ENCODE measurements at places on chromosomes 4 and X.

DNA sequence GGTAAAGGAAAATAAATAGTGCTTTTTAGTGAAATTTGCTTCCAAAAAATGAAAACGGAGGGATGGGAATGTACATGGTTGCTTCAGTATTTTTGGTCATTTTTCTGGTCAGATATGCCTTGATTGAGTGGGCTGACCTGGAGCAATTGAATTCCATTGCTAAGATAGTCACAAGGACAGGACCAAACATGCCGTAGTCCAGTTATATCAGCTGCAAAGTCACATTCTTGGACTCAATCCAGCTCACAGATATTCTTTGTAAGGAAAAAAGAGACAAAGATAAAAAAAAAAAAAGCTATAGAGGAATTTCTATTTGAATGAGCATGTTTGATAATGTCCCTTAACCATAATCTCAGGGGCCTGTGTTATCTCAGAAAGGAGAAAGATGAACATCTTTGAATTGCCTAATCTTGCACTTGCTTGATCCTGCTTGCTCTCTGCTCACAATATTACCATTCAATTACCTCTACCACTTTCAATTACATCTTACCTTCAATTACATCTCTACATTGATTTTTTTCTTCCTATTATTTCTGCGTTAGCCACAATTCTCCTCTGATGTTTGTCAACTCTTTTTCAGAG lies 75.4 kb upstream of the PACRGL start:
- DNase-seq = no peak

DNA sequence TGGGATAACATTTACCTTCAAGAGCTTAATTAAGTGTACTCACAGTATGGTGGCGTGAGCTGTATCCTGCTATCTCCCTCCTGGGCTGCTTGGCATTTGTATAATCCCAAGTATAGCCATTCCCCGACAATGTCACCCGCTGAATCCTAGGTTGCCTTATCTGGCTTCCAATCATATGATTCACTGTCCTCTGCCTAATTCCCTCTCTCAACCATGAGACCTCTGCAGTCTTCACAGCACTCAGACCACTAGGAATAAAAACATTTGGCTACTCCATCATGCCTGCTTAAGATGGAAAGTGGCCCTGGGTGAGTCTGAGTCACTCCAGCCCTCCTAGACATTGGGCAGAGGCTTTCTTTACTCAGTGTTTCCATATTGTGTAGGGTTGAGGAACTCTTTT lies 28.9 kb upstream of the WDFY3 start:
- no peak for DNase-seq

- DNase-seq = peak; percentile 18
Measured at GRCh38 chrX:623599-624315, 6.8 kb upstream of the SHOX start.

GRCh38 chrX:153371256-153371655 lies 29.9 kb downstream of the PNMA6E start:
- no peak for DNase-seq

GRCh38 chr4:122218762-122219161 lies 66.6 kb downstream of the BLTP1 start:
- peak; percentile 4 for DNase-seq

- DNase-seq = no peak
Measured at GRCh38 chrX:77658886-77659285, 127.1 kb downstream of the ATRX start.

DNA sequence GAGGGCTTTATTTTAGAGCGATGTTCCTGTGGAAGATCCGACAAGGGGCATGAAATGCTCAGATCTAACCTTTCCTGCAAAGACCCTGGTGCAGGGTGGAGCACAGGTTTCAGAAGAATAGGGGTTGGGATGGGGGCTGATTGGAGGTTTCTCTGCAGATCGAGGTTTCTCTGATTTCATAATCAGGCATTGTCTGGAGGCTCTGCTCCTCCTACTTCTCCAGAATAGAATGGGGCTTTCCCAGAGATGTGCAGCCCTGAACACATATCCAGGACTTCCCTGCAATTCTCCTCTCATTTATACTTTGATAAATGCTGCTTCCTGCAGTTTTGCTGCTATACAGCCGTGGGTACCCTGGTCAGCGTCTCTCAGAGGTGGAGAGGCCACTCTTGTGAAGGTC lies 397.6 kb upstream of the BOD1L1 start:
- no peak for DNase-seq

DNA sequence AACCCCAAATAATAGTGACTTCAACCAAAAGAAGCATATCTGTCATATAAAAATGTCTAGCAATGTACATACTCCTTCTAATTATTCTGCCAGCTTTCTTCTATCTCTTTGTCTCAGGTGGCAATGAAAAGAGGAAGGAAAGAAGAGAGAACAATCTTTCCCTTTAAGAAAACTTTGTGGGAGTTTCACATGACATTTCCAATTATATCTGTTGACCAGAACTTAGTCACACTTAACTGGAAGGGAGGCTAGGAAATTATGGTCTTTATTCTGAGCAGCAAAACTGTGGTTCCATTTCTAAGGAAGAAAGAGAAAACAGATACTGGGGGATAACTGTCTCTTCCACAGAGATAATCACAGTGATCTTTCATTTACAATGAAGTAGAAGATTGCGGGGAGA lies 12.9 kb upstream of the MAOA start:
- no peak for DNase-seq

- DNase-seq = no peak
Measured at GRCh38 chr4:120821029-120821428, 101.5 kb downstream of the PRDM5 start.

- DNase-seq = no peak
Measured at GRCh38 chr4:31190671-31191070, 470.5 kb downstream of the PCDH7 start.

DNA sequence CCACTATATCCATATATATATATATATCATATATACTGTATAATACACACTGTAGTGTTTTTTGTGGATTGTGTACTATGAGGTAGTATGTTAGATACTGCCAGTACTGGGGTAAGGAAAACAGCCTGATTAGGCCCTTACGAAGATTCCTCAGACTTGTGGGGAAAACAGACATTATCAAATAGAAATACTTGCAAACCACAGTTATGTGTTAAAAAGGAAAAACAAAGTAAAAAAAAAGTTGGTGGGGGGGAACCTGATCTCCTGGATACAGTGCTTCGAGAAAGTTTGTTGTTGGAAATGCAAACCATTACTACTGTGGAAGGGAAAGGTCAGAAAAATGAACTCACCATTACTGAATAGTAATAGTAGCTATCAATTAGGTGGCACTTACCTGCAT lies 53.0 kb downstream of the PKD2 start:
- DNase-seq = no peak

GRCh38 chr4:73952352-73952751 lies 29.5 kb downstream of the PF4 start:
- DNase-seq = no peak

DNA sequence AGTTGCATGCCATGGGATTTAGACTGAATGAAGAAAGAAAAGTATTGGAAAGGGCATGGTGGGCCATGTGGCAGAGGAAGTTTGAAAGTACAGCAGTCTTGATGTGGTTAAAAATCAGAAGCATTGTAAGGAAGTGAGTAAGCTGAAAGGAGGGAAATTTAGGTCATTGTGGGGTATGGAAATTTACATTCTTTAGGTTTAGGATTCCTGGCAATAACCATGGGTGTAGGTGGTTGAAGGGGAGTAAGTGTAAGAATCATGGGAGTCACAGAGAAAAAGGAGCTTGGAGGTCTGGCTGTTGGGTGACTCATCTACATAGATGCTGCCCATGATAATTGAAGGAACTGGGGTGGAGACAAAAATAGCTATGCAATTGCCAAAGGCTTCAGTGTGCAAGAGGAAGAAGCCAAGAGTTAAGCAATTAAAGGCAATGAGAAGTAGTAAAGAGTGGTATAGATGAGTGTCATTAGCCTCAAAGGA lies 243.8 kb upstream of the LDB2 start:
- DNase-seq = peak; percentile 67

DNA sequence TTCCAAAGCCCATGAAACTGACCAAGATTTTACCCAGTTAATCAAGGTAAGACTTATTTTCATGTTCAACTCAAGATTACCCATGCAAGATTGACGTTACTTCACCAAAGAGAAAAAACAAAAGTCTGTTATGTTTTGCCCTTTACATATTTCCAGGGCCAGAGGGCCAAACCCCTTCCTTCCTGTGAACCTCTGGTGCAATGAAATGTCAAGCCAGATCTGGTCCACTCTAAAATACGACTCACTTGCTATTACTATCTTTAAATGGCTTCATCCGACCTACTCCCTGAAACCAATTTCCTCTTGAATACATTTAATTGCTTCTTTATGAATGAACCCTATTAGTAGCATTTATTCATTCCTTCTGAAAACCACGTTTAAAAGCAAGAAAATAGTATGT lies 33.0 kb downstream of the TSPAN5 start:
- no peak for DNase-seq

- no peak for DNase-seq
Measured at GRCh38 chr4:176357359-176358082, 37.8 kb downstream of the SPCS3 start.

DNA sequence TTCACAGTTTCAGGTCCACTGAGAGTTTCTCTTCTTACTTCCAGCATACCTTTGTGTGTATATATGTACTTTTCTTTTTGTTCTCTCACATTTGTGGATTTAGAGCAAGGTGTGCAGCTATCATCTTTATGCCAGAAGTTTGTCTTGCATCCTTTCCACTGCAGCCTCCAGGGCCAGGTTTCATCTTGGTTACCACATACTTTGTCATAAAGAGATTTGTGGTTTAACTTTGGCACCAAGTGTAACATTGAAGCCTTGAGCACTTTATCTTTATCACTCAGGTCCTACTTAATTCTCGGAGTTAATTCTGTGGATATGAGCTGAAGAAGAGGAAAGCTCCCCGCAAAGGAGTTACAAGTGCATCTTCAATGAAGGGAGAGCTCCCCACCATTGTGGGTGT lies 31.4 kb upstream of the VMA21 start:
- DNase-seq = no peak

DNA sequence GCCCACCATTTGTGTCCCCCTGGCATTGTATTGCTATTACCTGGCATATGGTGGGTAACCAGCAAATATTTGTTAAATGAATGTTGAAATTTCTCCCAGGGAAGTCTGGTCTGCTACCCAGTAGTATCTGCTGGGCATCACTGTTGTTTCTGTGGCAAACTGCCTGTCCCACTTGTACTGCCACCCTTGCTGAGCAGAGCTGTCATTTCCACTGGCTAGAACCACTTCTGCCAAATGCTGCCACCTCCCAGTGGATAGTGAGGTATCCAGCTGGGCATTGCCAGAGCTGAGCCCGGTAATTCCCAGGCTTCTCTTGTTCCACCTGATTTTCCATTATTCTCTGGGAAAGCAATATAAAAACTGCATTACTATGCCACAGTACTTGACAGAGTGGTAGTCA lies 186.7 kb upstream of the NOCT start:
- no peak for DNase-seq

DNA sequence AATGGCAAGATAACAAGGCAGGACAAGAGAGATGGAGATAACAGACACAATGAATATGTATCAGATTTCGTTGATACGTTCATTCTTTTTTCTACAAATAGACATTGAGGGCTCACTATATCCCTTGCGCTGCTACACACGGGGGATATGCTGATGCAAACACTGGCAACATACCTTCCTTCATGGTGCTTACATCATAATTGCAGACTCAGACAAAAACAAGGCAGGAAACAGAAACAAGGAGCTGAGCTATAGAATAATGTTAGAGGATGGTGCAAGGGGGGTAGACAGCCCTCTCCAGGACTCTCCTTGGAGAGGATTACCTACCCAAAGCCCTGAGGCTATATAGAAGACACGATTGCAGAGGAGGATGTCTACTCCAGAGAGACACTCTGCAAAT lies 1069.5 kb downstream of the DMD start:
- DNase-seq = no peak

GRCh38 chr4:2126309-2127043 lies 67.3 kb downstream of the NAT8L start:
- no peak for DNase-seq

DNA sequence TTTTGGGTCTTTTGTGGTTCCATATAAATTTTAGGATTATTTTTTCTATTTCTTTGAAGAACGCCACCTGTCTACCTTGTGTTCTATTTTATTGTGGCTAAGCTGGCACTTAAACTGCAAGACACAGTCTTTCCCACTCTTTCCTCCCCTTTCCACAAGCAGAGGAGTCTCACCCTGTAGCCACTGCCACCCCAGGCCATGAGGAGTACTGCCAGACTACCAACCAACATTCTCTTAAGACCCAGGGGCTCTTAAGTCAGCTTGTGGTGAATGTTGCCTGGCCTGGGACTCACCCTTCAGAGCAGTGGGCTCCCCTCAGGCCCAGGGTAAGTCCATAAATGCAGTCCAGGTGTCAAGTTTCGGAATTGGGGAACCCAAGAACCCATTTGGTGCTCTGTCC lies 58.0 kb upstream of the FMR1 start:
- DNase-seq = no peak

GRCh38 chrX:10090319-10090718 lies 66.5 kb upstream of the CLCN4 start:
- no peak for DNase-seq

GRCh38 chr4:11495291-11495690 lies 66.6 kb upstream of the HS3ST1 start:
- no peak for DNase-seq

- no peak for DNase-seq
Measured at GRCh38 chr4:183437452-183437851, 7.0 kb upstream of the CDKN2AIP start.

DNA sequence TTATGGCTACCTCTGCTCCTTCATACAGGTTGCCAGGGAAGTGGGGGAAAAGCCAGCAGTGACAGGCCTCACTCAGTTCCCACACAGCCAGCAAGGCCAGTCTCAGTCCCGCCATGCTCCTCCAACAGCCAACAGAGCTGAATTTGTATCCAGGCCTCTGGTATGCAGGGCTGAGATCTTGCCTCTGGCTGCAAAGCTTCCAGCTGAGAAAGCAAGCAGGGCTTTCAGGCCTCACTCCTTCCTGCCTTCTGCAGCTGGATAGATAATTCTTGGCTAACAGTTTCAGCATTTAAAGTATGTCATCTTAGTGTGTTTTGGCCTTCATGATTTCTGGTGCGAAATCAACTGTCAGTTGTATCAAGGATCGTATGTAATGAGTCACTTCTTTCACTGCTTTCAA lies 103.6 kb downstream of the GNL3L start:
- no peak for DNase-seq

- DNase-seq = no peak
Measured at GRCh38 chr4:53734584-53735353, 143.5 kb upstream of the LNX1 start.

DNA sequence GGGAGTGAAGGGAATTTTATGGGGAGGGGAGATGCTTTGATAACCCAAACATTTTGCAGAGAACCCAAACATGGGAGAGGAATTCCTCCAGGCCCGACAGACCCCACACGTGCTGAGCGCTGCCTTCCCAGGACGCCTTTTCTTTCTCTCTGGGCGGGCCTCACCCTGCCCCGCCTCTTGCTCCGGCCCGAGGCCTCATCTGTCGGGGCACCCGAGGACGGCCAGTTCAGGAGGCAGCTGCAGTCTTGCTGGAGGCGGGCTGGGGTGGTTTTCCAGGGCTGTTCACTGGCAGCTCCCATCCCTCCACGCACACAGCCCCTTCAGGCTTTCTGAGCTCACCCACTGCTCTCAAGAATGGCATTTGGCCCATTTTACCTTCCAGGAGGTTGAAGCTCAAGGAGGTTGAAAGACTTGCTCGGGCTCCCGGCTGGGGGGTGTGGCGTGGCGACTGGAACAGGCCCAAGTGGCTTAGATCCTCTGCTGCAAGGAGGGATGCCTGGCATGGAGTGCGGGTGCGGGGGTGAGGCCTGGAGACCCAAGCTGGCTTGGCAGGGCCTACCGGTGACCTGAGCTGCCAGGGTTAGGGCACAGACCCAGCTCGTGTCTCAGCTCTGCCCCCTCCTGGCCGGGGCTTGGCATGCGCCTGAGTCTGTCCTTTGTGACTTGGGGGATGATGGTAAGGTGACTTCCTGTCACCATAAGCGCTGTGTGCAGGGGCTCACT lies 99.2 kb downstream of the PSAPL1 start:
- peak; percentile 67 for DNase-seq
